Activated naive CD4-positive, alpha-beta T cell (primary cell): ENCODE measurements at places on chromosomes 12 and 14.

GRCh38 chr12:113889891-113890581 lies 76.1 kb downstream of the RBM19 start:
- DNase-seq: no peak

GRCh38 chr12:65139389-65139788 lies 18.3 kb upstream of the WIF1 start:
- no peak for DNase-seq

DNA sequence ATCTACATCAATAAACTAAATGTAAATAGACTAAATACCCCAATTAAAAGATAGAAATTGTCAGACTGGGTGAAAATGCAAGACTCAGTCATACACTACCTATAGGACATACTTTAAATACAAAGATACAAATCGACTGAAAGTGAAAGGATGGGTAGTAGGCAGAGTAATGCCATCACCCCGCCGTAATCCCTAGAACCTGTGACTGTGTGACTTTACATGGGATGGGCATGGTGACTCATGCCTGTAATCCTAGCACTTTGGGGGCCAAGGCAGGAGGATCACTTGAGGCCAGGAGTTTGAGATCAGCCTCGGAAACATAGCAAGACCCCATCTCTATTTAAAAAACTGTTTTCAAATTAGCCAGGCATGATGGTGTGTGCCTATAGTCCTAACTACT lies 2.6 kb upstream of the EVL start:
- DNase-seq: no peak

DNA sequence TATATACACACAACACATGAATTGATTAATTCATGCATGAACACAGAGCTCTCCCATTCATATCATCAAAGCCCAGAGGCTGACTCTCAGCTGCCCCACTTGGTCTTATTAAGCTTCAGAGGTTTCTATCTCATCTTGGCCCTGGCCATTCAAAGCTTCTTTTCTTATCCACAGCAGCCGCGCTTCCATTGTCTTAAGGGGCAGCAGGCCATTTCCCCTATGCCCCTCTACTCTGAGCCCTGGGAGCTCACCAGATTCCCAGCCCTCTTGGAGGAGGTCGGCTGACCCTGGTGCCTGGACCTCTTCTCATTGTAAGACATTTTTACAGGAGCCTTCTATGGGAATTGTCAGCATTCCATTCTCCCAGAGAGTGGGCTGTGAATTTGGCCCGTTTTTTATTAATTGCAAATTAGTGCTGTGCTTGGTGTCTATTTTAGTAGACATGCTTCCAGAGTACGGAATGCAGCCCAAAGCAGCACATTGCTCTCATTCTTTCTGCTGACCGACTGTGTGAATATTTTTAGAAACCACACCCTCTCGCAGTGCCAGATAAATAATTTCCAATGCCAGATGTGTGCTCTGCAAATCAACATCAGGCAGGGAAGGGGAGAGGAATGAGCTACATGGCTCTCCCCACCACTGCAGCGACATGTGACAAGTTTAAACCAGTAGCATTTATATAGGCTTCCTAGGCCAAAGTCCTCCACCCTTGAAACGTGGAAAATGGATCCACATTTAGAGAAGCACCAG lies 58.5 kb downstream of the NUAK1 start:
- DNase-seq: no peak

DNA sequence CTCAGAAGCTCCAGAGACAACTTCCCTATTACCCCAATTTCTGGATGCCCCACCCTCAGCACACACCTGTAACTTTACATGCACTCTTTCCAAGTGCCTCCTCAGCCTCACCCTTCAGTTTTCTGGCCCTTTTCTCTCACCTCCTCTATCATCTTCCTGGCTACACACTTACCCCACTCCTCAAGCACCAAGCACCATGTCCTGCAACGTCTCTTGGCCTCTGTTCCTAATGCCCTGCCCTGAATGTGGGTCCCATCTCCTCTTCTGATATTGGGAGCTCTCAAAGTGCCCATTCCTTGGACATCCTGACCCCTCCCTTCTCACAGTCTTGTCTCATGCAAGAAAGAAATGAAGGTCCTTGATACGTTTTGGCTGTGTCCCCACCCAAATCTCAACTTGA lies 1.2 kb downstream of the KRT72 start:
- no peak for DNase-seq

DNA sequence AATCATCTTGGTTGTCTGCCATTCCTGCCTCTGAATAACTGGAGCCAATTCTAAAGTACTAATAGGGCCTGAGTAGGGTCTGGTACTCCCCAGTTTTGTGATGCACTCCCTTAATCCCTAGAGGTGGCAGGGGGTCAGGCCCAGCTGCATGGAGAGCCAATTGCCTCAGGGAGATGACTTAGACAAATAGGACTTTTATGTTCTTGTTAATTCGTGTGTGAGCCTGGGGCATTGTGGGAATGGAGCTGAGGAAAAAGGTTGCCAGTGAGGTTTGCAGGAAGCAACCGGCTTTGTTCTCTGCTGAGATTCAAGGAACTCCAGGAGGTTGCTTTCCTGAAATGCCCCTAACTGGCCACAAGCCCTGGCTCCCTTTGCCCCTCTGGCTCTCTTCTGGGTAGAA lies 6.8 kb upstream of the DCD start:
- no peak for DNase-seq

DNA sequence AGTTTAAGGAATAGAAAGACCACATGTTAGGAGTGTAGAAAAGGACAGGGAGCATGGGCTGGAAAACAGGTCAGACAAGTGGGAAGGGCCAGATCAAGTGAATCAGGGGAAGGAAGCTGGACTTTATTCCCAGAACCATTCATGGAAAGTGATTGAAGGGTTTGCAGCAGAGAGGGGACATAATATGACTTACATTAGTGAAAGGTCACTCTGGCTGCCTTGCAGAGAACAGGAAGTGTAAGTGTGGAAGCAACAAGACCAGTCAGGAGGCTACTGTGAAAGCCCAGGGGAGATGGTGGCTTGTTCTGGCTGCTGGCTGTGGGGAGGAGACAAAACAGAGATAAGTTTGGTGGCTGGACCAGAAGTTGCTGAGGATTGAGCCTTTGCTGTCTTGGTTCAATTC lies 69.1 kb downstream of the VCPKMT start:
- DNase-seq: no peak

- DNase-seq: no peak
These were observed 60.0 kb downstream of the GALNT16 start for GRCh38 chr14:69319911-69320310.

- DNase-seq: no peak
These were observed 32.3 kb downstream of the MED13L start for GRCh38 chr12:116245189-116245588.

DNA sequence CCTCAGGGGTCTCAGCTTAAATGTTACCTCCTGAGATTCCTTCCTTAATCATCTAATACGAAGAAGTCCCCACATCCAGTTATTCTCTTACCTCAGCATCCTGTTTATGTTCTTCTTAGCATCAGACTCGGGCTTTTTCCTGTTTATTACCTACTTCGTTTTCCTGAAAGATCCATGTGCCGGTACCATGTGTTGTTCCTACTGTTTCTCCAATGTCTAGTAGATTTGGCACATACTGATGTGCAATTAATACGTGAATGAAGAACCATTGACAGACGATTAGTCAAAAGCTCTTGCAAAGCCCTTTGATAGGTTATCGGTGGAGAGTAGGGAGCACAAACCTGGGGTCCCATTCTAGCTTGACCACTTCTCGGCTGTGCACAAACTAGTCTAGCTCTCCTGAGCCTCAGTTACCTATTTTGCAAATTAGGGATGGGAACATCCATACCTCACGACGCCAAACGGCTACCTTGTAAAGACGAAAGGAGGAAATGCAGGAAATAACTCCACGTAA lies 735 bp upstream of the MAPKAPK5 start:
- no peak for DNase-seq

DNA sequence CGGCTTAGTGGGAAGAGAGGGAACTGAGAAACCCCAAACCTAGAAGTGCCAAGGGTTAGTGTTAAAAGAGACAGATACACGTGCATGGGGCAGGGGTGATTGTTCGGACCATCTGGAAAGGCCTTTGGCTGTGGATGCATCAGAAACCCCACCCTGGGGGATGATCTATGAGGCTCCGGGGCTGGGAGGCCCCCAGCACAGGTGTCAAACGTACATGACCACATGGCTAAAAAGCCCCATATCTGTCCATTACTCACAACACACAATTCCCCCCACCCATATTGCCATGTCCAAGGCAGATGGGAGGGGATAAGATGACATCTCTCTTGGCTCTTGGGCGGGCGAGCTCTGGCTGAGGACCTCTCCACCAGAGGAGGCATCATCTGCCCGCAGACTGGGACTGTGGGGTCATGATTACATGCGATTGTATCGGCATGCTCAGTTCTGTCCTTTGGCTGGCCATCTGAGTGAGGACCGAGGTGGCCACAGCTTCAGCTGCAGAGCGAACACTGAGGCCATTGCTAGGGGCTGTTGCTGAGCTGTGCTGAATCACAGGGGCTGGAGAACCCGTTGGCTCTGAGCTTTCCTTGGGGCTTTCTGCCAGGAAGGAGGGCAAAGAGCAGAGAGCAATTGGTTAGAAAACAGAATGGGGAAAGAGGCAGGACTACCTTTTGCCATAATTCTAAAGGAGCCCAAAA lies 9.6 kb upstream of the NPFF start:
- no peak for DNase-seq

GRCh38 chr12:115946867-115947695 lies 330.4 kb downstream of the MED13L start:
- DNase-seq: no peak

DNA sequence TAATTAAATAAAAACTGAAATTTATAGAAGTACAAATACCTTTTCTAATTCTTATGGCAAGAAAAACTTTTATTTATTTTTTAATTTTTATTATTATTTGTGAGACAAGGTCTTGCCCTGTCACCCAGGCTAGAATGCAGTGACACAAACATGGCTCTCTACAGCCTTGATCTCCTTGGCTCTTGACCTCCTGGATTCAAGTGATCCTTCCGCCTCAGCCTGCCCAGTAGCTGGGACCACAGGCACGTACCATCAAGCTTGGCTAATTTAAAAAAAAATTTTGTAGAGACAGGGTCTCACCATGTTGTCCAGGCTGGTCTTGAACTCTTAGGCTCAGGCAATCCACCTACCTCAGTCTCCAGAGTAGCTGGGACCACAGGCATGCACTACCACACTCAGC lies 47.4 kb downstream of the COCH start:
- no peak for DNase-seq

- DNase-seq: no peak
These were observed 21.2 kb downstream of the BCL7A start for GRCh38 chr12:122042910-122043309.

GRCh38 chr14:39268393-39268792 lies 34.7 kb downstream of the MIA2 start:
- DNase-seq: no peak

- DNase-seq: no peak
These were observed 163.0 kb upstream of the FKBP4 start for GRCh38 chr12:2631653-2632350.

DNA sequence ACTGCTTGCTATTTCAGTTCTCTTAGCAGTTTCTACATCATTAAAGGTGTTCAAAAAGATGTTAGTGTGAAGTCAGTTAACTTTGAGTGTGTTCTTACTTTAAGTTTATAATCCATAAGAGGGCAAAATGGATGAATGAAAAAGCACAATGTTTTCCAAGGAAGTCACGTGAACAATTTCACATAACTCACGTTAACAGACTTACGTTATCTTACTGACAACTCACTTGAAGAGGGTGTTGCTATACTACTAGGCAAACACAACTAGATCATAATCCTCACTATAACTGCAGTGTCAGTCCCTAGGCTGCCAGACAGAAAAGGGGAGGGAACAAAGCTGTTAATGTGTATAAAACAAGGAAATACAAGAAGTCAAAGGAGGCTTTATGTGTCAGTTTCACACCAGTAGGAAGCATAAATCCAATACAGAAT lies 6.4 kb downstream of the SLC2A13 start:
- DNase-seq: no peak

GRCh38 chr14:88189417-88190191 lies 133.5 kb downstream of the KCNK10 start:
- DNase-seq: no peak

DNA sequence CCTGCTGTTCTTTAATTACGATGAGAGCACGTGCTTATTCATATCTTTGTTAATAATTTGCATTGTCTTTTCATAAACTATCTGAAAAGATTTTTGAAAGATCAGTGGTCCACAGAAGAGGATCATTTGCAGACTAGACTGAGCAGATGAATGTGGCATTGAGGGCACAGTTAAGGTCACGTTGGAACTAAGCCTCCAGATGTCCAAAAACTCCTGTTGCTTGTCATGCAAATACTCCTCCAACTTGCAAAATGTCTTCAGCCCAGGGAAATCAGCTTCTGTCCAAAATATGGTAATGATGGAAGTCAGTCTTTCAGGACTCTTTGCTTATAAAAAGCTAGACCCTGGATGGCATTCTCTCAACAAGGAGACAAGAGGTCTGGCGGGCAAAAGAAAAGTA lies 201.6 kb upstream of the TMEM260 start:
- DNase-seq: no peak

GRCh38 chr14:56199095-56199981 lies 81.1 kb downstream of the PELI2 start:
- DNase-seq: no peak

DNA sequence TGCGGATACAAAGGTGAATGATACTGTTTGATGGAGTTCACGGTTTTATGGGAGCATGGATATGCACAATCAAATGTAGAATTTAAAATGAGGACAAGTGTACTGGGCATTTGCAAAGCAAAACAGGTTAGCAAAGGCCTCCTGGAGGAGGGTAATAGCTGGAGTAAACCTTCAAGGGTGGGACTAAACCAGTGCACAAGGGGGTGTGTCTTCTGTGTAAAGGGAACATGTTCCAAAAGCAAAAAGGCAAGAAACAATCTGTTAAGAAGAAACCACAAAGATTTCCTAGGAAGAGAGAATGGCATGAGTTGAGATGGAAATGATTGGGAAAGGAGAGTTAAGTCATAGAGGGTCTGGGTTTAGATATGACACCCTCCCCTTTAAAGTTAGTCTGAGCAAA lies 109.2 kb upstream of the SLCO1C1 start:
- DNase-seq: no peak

DNA sequence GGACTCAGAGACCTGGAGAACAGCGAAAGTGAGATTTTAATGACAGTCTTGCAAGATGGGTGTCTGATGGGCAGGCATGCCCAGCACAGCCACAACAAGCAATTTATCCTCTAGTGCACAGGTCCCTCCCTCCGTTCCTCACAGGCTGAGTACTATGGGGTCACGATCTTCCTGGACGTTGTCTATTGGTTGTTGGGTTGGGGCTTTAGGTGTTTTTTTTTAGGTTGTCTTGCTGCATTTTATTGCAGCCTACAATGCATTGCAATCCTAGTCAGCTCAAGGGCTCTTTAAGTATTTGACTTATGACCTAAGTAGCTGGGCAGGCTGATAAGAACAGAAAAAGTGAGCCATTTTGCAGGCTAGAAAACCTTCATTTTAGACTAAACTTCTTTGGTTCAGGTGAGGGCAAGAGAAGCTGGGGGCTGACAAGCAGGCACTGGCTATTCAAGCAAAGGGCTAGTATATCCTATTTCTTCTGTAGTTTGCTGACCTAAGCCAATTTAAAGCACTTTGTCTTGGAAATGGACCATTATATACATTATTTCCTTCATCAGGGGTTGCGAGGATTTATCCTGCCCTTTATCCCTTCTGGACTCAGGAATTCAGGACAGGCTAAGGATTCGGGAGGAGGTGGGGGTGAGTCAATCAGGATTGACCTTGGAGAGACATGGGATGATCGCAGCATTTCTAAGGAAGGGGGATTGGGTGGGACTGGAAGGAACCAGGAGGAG lies 6.0 kb downstream of the KRT7 start:
- DNase-seq: no peak
